ENCODE measurements at places on chromosomes 7 and 10.

DNA sequence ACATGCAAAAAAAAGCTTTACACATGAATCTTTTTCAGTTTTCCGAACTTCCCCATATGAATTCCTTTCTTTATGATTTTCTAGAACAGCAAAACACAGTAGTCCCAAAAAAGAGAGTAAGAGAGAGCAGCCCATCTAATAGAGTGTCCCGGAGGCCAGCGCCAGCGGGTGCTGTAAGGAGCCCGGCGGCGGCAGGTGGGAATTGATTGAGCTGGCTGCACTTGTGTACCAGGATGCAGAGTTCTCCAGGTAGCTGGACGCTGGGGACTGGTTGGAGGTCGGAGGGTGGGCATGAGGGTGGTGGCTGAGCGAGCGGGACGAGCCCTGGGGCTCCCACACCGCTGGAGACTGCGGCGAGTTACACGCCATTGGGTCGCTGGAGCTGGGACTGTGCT, 4.0 kb downstream of the DLX5 start:
- no peak for DNase-seq

- no peak for DNase-seq
These were observed 7.1 kb downstream of the HTRA1 start for GRCh38 chr10:122468307-122468925.

DNA sequence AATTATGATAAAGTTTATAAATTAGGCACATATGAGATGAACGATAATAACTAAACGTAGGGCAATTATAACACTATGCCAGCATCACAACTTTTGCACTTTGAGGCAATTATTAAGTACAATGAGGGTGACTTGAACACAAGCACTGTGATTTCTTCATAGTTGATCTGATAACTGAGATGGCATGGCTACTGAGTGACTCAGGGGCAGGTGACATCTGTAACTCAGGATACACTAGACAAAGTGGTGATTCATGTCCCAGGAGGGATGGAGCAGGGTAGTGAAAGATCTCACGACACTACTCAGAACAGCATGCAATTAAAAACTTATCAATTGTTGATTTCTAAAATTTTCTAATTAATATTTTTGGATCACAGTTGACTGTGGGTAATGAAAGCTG, 98.3 kb upstream of the ARHGAP21 start:
- peak; percentile 48 for DNase-seq

GRCh38 chr10:124032971-124033886, 60.2 kb downstream of the CHST15 start:
- DNase-seq: peak; percentile 75

- no peak for DNase-seq
These were observed 13.2 kb upstream of the FRMPD2 start for GRCh38 chr10:48287417-48288391.

DNA sequence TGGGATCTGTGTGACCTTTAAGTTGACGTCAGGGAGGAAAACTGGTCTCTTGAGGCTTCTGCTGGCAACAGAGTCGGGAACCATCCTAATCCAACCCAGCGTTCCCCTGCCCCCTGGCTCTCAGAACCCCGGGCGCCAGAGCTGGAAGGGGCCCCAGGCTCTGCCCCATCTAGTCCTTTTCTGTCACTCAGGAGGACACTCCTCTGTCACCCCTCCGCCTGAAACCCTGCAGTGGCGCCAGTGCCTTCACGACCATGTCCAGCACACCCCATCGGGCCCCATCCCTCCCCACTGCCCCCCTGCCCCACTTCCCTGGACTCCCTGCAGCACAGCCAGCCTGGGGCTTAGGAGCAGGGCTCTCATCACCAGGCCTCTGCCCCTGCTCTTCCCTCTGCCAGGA, 39.1 kb downstream of the COL13A1 start:
- no peak for DNase-seq

DNA sequence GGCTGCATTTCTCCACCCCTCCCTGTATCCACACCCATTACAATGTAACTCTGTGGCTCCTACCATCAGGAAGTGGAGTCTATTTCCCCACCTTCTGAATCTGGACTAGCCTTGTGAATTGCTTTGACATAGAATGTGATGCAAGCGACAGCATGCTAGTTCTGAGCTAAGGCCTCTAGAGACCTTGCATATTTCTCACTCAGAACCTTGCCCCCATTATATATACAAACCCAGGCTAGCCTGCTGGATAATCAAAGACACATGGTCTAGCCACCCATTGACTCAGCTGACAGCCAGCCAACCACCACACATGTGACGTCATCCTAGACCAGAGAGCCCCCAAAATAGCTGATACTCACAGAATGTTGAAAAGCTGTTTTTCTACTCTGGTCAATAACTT, 77.9 kb downstream of the CCDC71L start:
- DNase-seq: no peak

GRCh38 chr7:38052786-38053185, 125.3 kb upstream of the STARD3NL start:
- DNase-seq: no peak

DNA sequence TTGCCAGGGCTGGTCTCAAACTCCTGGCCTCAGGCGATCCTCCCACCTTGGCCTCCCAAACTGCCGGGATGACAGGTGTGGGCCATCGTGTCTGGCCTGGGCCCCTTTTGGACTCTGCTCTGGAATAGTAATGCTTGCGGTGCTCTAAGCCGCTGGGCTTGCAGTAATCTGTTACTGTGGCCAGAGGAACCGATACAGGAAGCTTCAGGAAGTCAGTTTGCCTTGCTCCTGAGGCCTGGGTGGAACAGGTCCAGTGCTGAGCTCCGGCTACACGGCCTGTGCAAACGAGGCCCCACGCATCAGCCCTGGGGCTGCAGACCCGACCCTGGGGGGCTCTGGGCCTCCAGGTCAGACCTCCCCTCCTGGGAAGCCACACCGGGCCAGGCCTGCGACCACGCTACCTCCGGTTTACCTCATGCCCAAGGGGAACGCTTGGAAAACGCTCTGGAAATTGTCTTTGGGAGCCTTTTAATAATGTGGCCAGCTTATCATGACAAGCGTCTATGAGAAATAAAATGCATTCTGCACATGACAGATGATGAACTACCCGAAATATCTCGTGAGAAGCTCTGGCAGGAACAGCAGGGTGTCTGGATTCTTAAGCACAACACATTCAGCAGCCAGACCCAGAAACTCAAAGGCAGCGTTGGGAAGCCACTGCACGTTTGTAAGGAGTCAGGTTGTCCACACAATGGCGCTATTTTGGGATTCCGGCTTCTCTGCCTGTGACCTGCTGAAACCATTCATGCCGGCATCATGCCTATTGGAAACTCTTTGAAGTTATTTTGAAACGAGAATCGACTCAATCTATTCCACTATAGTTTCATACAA, 10.1 kb upstream of the ADAP1 start:
- DNase-seq: peak; percentile 72

- peak; percentile 11 for DNase-seq
These were observed 37.6 kb upstream of the TCF7L2 start for GRCh38 chr10:112912410-112912928.

GRCh38 chr7:28042721-28043120, 137.9 kb downstream of the JAZF1 start:
- DNase-seq: no peak

DNA sequence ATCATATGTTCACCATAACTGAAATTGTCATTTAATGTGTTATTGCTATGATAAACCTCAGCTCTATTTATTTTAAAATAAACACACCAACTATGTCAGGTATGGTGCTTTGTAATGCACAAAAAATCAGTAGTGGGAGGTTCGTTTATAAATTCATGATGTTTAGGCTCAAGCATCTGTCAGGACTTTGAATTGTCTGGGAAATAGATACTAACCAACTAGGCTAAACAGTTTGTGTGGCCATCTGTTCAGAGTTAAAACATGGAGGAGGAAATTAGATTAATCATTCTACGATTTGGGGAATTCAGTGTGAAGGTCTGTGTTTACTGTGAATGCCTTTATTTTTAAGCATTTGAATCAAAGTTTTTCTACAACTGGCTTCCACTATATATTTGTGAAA, 212.6 kb upstream of the FZD8 start:
- no peak for DNase-seq

DNA sequence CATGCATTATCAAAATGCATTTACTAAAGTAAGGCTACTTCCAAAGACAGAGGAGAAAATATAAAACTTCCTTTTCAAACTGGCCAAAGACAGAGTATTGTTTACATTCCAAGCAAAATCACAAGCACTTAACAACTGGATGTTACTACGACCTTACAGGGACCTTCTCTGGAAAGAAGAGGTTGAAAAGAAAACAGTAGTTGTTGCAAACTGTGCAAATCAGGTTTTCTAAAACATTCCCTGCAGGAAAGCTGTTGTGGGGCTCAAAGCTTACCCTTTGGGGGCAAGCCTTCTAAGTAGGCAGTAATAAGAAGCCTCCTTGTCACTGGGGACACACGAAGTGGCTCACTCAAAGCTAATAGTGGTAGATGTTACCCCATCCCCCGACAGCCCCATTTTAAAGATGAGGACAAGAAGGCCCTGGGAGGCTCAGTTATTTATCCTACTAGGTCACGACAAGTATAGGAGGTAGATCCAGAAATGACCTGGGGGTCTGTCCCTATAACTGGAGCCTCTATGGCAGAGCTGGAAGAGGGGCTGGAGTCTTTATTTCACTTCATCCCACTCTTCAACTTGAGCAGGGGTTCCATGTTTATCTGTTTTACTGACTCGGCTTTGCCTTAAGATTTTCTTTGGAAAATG, 46.6 kb downstream of the ATXN7L1 start:
- DNase-seq: no peak

GRCh38 chr7:129617178-129617577, 5.7 kb downstream of the NRF1 start:
- DNase-seq: no peak
